ENCODE measurements at places on chromosomes 12 and 14. TPM values are rescaled to one million over a fixed set of nuclear protein-coding genes. Genes with fewer than 3 reads are reported as not detected.

GRCh38 chr12:71134405-71134804, 23.4 kb downstream of the TSPAN8 start:
- peak; percentile 15 for DNase-seq

- no peak for DNase-seq
Measured at GRCh38 chr12:118361092-118361404, 11.7 kb downstream of the TAOK3 start.

DNA sequence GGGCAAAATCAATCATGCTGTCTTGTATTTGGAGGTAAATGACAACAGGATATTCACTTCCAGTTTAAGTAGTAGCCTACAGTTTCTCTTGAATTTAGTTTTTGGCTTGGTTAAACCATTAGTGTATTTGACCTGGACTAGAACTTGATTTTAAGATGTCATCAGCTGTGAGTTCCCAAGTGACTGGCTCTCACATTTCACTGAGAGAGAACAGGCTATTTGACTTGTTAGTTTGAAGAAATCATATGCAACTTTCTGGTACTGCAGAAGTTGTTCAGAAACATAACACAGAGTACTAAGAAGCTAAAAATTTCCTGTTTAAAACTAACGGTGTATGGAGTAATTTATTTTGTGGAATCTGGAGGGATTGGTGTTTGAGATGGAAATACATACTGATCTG, 22.3 kb downstream of the MNAT1 start:
- peak; percentile 21 for DNase-seq

DNA sequence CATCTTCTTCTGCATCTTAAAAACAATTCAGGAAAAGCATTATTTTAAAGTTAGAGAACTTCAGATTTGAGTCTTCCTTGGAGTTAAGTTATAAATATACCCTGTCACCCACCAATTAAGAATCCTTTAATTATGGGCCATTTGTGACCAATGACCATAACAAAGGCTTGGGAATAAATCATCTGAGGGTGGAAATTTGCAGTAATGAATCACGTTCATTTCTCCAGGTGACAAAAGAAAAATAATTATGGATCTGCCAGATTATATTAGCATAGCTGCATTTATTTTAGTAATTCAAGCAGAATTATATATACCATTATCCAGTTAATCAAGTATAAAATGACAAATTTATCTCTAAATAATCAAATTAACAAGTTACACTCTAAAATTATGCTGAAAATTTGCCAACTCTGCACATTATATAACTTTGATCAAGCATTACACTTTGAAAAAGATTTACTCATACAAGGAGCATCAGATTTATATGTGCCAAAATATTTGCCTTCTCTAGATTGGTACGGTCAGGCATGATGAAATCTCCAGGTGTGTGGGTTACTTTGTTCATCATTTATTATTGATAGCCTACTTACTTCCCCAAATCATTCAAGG, at the start of gene OR4K14:
OR4K14 (minus strand) TSS at position 51 of the 609 bp plus-strand sequence. CDS start 4,114 bp downstream, outside the sequence.
- no peak for DNase-seq

DNA sequence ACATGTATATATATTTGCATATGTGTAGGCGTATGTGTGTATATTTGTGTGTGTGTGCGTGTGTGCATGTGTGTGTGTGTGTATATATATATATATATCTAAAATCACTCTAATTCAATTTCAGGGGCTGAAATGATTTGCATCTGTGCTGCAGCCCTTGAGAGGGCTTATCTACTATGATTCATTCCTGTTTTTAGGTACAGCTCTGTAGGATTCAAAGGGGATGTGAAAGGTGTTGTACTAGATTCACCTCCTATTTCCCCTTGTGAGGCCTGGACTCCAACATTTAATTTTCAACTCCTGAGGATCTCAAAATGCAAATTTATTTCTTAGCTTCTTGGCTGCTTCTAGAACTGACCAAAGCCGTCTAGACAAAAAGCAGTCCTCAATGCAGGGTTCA, 11.1 kb downstream of the ERP27 start:
- no peak for DNase-seq

GRCh38 chr12:27824126-27824842, 44.2 kb upstream of the MANSC4 start:
- DNase-seq = no peak

GRCh38 chr14:72433511-72433910, 460.4 kb downstream of the DPF3 start:
- DNase-seq = no peak

Gene PARPBP
- polyA plus RNA-seq = 4.2 TPM

Gene CCNB1IP1
- polyA plus RNA-seq = 31.0 TPM

DNA sequence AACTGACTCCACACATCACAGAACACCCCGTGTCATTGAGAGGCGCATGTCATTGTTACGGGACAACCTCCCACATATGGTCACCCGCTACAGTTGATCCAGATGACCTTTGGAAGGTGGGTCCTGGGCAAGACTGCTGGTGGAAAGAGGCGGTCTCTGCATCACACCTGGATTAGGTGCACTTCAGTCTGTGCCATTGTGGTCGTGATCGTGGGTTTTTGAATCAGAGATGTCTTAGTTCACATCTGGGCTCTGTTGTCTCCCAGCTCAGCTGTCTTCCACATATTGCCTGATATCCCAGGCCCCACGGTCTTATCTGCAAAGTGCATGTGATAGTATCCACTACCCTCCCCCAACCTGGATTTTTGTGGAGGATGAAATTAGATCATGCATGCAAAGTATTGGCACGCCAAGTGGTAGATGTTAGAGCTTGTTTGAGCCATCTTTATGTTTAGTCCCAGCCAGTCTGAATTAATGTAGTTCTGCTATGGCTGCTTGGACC, 208.7 kb upstream of the FOXN3 start:
- DNase-seq = no peak

DNA sequence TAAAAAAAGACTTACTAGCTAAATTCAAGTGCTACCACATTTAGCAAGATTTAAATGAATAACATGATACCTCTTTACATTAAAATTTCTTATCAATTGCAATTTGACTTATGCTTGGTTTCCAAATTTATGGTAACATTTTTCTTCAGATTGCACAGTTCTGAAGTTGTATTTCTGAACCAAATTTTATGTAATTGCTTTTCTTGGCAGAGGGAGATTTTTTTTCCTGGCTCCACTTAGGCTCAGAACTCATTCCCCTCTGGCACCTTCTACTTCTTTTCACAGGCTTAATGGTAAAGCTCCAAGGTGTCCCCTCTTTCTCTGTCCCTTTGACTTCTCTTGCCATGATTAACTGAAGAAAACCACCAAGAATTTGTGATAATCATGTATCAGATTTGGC, 99.8 kb upstream of the TMTC1 start:
- no peak for DNase-seq

- DNase-seq = no peak
Measured at GRCh38 chr12:46815809-46816208, 10.0 kb downstream of the SLC38A4 start.

Gene FBXL14
- polyA plus RNA-seq = 16.8 TPM

GRCh38 chr14:69715725-69716477, 51.0 kb upstream of the SRSF5 start:
- DNase-seq = peak; percentile 85

Gene EFS
- polyA plus RNA-seq = 0.03 TPM

GRCh38 chr12:54562750-54563356, 13.5 kb downstream of the PDE1B start:
- no peak for DNase-seq

DNA sequence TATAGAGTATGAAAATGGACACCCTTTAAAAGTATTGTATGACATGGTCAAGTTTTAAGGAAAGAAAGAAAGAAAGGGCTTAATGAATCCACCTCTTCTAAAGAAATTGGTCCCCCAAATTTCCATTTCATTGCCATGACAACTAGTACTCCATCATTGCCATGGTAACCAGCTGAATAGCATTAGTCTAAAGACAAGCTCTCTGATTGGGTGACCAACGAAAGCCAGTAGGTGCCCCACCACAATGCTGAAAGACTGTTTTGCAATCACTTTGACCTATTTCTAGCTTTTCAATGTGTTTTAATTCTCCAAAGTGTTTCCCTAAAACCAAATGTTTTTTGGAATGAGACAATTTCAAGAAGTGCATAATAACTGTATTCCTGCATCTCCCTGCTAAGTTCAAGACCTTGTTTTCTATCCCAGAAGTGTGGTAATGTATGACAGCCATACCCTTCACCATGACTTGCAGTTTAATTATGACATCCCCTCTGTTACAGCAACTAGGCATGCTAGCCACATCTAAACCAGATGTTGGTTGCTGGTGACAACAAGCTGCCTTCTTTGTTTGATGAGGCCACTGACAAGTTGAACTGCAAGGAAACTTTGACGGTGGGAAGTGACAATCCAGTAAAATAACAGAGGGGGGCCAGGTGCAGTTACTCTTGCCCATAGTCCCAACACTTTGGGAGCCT, 46.7 kb downstream of the KICS2 start:
- no peak for DNase-seq
